ENCODE measurements at places on chromosomes 6 and 20.
A peak's percentile ranks its signal among the peaks of the same experiment; 100 is the strongest.

GRCh38 chr20:10324198-10324847, 105.7 kb downstream of the SNAP25 start:
- DNase-seq = peak; percentile 47

DNA sequence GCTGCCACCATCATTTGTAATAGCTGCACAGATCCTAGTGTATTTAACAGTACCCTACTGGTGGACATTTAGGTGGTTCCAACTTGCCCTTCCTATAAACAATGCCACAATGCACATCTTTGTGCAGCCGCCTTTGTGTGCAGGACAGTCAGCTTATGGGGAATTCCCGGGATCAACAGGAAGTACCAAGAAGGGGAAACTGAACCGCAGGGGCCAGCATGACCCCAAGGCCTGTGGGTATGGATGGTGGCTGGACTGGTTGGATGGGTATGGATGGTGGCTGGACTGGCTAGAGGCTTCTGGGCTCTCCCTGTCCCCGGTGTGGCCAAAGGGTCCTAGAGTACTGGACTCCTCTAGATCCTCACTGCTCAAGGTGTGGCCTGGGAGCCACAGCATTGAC, 46.7 kb downstream of the CEBPB start:
- DNase-seq = no peak

GRCh38 chr6:80527552-80528052, 421.1 kb downstream of the BCKDHB start:
- DNase-seq = no peak

DNA sequence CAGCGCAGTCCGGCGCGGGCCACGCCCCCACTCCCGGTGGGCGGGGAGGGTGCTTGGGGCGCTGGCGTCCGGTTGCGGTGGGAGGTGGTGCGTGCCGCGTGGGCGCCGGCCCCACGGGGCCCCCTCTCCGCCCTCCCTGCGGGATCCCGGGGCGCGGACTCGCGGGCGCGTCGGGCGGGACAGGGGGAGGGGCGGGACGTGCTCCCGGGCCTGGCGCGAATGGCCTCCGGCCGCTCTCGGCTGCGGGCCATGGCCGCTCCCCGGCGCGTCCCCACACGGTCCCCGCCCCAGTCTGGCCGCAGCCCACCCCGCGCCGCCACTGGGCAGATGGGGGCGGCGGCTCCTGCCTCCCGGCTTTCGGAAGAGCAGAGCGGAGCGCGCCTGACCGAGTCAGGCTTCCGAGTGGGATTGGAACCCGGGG, 771 bp upstream of the PPP1R3G start:
- peak; percentile 92 for DNase-seq

DNA sequence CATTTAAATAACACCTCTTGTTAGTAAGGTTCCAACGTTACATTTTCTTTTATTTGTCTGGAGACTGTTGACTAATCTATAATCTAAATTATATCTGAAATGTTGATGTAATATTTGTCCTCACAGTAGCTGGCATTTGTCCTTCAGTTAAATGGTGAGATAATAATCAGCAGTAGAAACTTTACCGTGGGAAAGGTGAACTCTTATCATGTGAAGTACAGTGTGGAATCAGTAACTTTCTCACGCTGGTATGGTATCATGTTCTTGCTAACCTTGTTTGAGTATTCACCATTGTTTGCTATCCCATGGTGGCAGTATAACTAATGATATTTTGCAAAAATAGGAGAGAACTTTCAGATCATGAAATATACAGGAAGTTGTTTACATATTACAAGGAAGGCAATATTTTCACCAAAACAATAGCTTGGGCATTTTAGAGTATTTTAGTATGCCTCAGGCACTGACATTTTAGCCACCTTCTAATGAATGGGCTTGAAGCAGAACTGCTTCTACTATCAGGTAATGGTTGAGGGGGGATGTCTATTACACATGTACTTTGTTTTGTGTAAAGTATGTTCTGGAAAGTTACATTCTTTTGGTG, 4.8 kb downstream of the GMNN start:
- DNase-seq = no peak

- DNase-seq = no peak
Observed at GRCh38 chr6:656460-657252, at the start of gene HUS1B. Gene HUS1B (minus strand): TSS chr6:657100. CDS start chr6:656944, 156 bp downstream.

GRCh38 chr6:139858429-139858828, 484.0 kb upstream of the CITED2 start:
- DNase-seq = no peak

GRCh38 chr20:60180986-60181385, 222.8 kb downstream of the CDH26 start:
- no peak for DNase-seq

DNA sequence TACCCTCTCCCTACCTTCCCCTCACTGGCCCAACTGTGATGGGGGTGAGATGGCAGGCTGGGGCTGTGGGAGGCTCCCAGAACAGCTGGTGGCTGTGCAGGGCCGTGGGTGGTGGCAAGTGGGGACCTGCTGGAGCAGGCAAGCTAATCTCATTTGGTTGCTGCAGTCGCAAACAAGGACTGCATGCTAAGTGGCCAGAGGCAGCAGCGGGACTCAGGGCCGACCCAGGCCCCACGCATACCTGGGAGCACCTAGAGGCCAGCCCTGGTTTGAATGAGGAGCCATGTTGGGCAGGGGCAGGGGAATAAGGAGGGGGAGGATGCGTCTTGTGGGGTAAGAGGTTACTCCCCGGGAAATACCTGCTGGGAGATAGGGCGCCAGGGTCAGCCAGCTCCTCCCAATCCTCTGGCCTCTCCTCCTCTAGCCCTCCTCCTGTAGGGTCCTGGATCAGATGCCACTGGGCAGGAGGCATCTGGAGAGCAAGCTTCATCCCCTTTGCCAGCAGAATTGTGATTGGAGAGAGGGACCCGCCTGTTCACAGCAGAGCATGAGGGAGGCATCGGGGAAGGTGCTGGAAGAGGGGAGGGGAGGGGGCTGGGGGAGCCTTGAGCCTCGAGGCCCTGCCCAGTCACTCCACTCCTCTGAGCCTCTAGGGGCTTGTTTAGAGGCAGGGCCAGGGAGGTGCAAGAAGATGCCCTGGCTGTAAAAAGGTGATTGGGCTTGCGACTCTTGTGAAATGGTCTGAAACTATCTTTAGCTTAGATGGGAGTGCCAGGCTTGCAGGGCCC, 24.3 kb upstream of the CDH22 start:
- DNase-seq = no peak

GRCh38 chr6:112253841-112254816, at the start of gene LAMA4:
Gene LAMA4 (minus strand): TSS chr6:112254567. CDS start chr6:112254150, 417 bp downstream.
- DNase-seq = peak; percentile 59

GRCh38 chr6:148713921-148714320, 32.9 kb upstream of the UST start:
- no peak for DNase-seq

DNA sequence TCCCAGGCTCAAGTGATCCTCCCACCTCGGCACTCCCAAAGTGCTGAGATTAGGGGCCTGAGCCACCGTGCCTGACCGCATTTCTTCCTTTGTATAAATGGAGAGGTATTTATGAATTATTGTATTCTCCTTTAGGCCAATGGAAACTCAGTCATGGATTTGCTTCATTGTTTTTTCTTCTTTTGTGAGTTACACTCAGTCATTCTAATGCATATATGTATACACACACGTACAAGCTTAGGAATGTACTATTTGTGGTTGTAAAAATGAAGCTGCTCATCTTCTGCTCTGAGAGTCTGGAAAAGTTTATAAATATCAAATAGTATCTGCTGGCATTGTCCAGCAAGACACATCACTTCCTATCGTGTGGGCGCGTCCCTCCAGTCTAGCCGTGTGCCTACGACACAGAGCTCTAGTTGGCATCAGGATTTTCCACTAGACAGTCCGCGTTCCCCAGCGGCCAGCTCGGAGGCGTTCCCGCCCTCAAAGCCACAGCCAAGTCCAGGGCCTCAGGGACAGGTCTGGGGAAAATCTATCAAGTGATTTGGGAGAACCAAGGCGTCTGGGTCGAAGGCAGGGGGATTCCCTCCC, 215.2 kb downstream of the NFATC2 start:
- no peak for DNase-seq

GRCh38 chr6:56730663-56731529, 88.2 kb upstream of the DST start:
- DNase-seq = no peak

GRCh38 chr20:2292416-2293110, 3.2 kb upstream of the TGM3 start:
- no peak for DNase-seq

DNA sequence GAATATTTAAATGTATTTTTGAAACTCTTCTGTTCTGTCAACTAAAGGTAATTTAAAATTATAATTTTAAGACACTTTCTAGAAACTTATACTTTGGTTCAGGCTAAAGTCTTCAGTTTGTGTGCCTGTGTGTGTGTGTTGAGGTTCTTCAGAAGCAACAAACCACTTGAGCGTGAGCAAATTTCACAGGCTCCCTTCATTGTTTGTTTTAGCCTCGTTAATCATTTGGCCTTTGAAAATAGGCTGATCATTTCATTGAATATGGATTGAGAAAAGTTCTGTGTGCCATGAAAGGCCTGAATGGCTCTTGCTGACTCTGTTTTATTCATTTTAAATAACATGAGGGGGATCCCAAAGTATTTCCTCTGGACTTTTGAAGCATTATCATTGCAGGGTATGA, 420.1 kb downstream of the CDKAL1 start:
- DNase-seq = no peak

DNA sequence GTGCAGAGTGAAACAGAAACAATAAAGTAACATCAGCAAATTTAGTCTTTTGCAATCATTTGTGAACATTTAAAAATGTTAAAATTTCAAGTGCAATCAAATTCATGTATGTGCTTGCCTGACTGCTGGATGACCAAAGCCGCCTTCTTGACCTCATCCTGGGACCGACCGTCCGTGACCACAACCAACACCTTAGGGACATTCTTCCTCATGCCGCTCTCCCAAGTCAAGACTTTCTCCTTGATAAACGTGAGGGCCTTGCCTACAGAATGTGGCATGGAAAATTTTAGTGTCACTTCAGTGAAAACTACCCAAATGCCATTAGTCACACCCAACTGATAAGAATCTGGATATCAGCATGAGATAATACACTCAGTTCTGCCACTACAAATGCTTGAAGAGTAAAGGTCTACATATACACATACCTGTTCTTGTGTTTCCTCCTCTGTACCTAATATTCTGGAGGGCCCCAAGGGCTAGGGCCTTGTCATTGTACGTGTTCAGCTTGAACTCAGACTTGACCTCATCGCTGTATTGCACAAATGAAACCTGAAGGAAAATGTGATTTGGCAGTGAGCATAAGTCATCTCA, 86.8 kb downstream of the COL12A1 start:
- DNase-seq = no peak

DNA sequence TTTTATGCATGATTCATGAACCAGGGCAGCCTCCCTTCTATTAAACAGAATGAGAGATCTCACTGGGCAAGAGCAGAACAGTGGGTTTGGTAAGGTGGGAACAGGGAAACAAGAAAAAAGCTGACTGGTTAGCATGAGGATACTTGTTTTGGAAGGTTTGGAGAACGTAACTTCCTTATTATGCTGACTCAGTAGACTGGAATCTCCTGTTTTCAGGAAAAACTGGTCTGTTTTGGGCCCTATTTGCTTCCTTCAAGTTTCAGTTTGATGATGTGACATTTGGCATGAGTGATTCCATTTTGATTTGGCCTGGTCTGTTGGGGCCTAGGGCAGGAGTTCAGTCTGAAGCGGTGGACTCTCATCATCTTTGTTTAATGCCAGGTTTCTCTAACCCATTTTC, 172.0 kb downstream of the MYLK4 start:
- no peak for DNase-seq

- DNase-seq = no peak
Observed at GRCh38 chr20:54254596-54254995, 46.7 kb downstream of the PFDN4 start.

DNA sequence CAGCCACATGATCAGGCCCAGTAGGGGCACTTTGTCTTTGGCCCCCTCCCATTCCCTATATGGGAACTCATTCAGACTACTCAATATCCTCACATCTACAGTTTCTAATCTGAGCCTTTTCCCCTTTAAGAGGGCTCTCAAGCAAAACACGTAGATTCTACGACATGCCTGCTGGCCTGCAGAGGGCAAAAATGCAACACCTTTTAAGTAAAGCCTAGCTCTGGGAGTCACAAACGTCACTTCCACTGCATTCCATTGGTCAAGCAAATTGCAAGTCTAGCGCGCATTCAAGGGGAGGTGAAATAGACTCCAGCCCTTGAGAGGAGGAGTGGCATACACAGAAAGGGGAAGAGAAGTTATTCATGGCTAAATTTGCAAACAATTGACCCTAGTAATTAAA, 70.6 kb downstream of the CDC40 start:
- DNase-seq = no peak

DNA sequence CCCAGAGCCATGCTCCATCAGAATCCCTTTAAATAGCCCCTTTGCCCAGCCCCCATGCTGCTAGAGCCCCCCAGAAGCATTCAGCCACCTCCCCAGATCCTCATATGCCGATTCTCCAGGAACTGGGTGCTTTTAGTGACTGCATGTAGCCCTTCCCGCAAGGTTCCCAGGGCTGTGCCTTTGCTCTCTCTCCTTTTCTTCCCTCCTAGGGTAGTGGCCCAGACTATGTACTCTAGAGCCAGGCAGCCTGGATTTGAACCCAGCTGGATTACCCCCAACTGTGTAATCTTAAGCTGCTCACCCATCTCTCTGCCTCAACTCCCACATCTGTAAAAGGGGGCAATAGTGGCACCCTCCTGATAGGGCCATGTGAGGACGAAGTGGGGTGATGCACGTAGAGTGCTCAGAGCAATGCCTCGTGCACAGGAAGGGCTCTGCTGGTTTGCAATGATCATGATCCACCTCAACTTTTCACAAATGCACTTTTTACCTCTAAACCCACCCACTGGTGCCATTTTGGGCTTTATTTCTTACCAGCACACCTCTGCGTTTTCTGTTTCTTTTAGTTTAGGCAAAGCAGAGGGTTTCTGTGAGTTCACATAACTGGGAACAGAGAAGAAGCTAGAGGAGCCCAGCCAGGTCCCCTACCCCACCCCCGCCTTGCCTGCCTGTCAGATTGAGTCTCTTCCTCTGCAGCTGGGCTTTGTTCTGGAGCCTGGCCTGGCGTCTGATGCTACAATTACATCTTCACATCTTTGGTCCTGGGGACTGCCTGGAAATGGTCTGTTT, 396.5 kb downstream of the RNGTT start:
- no peak for DNase-seq

DNA sequence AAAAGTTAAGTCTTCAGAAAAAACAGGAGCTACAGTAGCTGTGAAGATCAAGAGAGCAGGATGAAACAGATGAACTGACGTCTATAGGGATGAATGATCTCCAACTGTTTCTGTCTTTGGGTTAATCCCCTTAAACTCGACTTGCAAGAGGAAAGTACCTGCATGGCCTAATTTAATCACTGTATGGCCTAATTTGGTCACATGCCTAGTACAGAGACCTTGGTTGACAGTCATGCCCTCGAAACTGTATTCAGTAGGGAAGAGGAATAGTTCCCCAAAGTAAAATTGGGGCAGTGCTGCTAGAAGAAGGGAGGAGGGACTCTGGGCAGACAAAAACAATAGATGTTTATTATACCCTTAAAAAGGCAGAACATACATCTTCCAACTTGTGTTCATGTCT, 10.0 kb upstream of the SMAP1 start:
- no peak for DNase-seq

DNA sequence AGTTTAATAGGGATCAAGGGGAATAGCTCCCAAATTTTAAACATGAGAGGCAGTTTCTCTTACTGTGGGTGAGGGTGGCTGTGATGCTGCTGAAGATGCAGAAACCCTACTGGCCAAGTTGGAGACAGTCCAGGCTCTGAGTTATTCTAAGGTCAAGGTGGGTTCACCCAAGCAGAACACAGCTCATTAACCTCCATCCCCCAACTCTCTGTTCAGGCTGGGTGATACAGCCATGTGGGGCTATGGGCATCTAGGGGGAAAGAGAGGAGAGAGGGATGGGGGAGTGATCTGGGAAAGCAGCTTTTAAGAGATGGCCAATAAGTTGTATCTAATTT, 18.9 kb upstream of the TRAM2 start:
- no peak for DNase-seq

GRCh38 chr6:142694054-142694453, 250.9 kb downstream of the HIVEP2 start:
- no peak for DNase-seq

Measured in right cardiac atrium (tissue), 5 donors.